ENCODE measurements at places on chromosomes 5 and 9.

GRCh38 chr5:133338504-133339355 lies 273.6 kb downstream of the FSTL4 start:
- DNase-seq: no peak

DNA sequence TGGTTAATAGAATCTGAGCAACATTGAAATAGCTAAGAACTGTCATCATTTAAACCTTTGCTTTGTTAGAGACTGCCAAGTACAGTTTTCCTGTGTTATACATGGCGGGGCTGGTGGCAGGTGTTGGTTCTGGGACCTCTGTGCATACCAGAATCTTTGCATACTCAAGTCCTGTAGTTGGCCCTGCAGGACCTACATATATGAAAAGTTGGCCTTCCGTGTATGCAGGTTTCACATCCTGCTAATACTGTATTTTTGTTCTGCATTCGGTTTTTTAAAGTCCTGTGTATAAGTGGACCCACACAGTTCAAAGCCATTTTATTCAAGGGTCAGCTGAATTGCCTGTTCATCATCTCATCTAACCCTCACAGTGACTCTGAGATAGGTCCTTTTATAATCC lies 36.4 kb downstream of the LARP1 start:
- no peak for DNase-seq

GRCh38 chr9:5493679-5494511 lies 16.4 kb upstream of the PDCD1LG2 start:
- DNase-seq: no peak

DNA sequence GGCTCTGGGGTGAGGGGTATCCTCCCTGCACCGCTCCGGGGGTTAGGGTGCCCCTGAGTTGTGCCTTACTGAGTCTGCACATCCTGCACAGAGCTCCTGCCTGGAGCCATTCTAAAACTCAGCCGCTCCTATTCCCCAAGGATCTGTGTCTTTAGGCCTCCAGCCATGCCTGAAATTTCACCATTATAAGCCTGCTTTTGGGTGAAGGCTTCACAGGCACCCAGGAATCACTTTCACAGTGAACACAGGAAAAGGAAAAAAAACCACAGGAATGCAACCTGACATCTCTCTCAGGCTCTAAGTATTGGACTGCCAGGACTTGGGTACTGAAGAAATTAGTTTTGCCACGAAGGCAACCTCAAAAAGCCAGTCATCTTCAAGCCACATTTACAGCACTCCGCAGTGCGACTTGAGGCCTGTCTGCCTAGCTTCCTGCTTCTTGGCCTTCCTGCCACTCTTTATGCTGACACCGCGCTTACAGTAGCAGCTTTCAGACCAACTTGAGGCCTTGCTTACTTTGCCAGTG lies 30.9 kb downstream of the GALNT10 start:
- DNase-seq: no peak

GRCh38 chr5:124675931-124676846 lies 70.2 kb downstream of the ZNF608 start:
- no peak for DNase-seq

DNA sequence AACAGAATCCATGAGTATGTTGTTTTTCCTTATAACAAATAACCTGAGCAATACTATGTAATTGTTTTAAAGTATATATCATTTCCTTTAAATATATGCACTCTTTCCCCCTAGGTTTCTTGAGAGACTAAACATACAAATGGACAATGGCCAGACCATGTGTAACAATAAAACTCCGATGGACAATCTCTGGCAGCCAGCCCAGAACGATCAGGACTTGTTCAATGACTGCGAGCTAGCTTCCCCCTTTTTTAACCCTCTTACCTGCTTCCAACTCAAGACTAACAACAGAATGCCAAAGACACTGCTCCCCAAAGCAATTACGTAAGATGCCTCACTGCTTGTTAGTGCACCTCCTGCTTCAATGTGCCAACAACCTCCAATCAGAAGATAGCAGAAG lies 94.9 kb downstream of the HTR4 start:
- no peak for DNase-seq

GRCh38 chr5:149549461-149550267 lies 1.6 kb downstream of the CSNK1A1 start:
- no peak for DNase-seq

DNA sequence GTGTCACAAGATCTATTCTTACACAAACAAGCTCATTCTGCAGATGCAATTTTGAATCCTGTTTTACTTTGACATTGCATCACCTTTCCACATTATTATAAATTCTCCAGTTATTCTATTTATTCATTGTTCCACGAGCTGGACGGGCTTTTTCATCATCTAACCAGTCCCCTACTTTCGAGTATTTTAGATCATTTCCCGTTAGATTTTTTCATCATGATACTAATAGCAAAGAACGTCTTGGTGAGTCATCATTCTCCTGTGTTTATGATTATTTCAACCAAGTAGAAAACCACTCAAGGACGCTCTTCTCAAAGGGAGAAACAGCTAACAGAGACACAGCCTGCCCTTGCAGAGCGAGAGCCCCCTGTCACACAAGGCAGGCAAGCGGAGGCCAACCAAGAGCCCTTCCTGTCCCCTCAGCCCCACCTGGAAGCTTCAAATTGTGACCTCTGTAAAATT lies 15.1 kb downstream of the BBLN start:
- no peak for DNase-seq

GRCh38 chr5:17308326-17309065 lies 91.1 kb downstream of the BASP1 start:
- no peak for DNase-seq

GRCh38 chr9:124741662-124742061 lies 29.4 kb downstream of the NR6A1 start:
- no peak for DNase-seq

GRCh38 chr9:91937727-91938126 lies 12.3 kb downstream of the ROR2 start:
- DNase-seq: no peak

DNA sequence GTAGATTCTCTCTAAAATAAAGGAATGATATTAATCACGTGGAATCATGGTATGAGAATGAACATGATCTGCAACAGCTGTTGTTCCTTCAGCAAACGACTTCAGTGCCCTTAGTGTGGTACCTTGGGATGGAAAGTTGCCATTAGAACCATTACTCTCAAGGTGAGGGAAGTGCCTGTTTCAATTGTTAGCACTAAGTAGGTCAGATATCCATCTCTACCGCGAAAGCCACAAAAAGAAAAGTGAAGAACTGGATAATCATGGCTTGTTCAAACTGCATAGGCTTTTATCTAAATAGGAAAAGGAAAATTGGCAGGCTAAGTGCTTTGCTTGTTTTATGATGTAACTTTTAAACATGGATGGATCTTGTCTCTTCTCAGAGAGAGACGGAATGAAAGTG lies 380.7 kb downstream of the MRPS30 start:
- no peak for DNase-seq

- no peak for DNase-seq
These were observed 50.8 kb downstream of the TSPAN17 start for GRCh38 chr5:176697934-176698538.

GRCh38 chr9:69317081-69317480 lies 7.9 kb upstream of the ENTREP1 start:
- DNase-seq: no peak

- no peak for DNase-seq
These were observed 69.3 kb upstream of the NIPAL4 start for GRCh38 chr5:157390551-157391297.

DNA sequence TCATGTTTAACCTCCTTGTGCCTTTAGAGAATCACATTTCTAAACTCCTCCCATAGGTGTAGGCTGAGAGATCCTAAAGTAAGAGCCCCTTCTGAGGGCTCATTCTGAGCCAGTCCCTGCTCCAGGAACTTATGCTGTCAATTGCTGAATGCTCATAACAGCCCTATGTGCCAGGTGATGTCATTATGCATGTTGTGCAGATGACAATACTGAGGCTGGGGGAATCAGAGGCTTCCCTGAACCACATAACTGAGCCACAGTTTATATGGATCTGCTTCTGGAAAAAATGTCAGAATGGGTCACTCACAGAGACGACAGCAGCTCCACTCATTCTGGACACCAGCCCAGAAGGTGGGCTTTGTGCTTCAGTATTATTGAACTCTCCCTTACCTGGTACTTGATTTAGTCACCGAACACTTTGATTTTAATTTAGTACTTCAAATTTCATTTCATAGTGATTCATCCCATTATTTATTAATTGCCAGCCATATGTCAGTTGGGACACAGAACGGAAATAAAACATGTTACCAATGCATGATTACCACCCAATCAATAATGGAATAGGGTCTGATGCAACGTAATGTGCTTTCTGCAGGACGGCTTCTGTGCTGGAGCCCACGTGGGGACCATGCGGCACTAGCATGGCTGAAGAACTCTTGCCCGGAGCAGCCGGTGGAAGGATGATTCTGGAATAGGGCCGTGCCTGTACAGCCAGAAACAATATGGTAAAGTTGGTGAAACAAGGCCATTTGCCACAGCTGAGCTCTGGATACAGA lies 406.3 kb downstream of the IRX1 start:
- DNase-seq: no peak

- DNase-seq: no peak
These were observed 37.3 kb downstream of the ARHGEF28 start for GRCh38 chr5:73663161-73663859.

GRCh38 chr5:142819825-142820224 lies 49.6 kb downstream of the ARHGAP26 start:
- no peak for DNase-seq

DNA sequence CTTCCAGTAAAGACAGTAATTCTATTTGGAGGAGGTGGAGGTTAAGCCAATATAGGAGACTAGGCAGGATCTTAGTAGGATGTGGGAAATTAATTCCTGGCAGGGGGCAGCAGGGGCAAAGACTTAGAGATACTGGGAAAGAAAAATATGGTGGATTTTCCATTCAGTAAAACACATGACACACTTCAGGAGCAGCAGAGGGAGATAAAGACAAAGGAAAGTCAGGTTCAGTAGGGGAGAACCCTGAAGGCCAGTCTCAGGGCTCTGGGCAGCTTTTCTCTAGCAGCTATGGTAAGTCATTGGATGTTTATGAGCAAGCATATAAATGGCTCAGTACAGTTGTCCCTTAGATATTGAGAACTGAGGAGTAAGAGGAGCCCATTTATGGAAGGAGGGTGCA lies 105.5 kb downstream of the PJA2 start:
- DNase-seq: no peak

- DNase-seq: no peak
These were observed 320.1 kb downstream of the MLLT3 start for GRCh38 chr9:20302197-20302596.

DNA sequence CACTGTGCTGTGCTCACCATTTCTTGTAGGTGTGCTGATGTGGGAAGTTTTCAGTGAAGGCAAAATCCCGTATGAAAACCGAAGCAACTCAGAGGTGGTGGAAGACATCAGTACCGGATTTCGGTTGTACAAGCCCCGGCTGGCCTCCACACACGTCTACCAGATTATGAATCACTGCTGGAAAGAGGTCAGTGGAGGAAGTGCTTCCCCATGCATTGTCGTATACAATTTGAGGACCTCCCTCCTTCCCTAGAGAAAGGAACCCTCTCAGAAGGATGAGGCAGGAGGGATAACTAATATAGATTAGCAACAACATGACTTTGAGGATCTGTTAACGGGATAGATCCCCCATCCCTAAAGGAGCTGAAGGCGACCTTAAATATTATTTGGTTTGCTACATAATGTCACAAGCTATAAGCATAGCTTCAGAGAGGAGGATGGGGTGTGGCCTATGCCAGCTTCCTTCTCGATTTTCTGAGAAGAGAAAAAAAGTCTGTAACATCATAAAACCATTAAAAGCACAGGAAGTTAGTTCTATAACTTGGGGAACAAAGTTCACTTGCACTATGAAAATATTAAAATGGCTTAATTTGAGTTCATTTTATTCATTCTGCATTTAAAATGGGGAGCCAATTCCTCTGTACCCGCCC lies 17.0 kb upstream of the CYFIP2 start:
- no peak for DNase-seq

GRCh38 chr5:113153512-113154097 lies 177.0 kb downstream of the DCP2 start:
- no peak for DNase-seq

GRCh38 chr5:36646507-36647023 lies 40.2 kb downstream of the SLC1A3 start:
- no peak for DNase-seq

- DNase-seq: no peak
These were observed 53.6 kb downstream of the ASS1 start for GRCh38 chr9:130498298-130498917.
